ENCODE measurements at places on chromosomes 7 and 10.

- no peak for DNase-seq
Measured at GRCh38 chr10:71806704-71807556, 33.6 kb upstream of the VSIR start.

GRCh38 chr7:128190051-128190647 is 50.9 kb upstream of the LEP start:
- no peak for DNase-seq

DNA sequence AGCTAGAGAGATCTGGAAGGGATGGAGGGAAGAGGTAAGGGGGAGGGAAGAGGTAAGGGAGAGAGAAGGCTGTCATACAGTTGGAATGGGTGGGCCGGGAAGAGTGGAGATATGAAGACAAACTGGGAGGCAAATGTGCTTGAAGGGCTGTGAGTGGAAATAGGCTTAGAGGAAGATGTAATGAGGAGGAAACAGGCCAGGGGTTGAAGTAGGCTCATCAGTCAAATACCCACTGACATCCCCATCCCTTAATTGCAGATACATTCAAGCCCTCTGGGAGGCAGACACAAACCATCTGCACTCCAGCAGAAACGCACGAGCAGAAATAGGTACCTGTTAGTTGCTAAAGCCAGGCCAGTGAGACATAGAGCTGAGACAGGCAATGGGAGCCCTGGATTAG is 2.1 kb downstream of the SYNPO2L start:
- DNase-seq = no peak

DNA sequence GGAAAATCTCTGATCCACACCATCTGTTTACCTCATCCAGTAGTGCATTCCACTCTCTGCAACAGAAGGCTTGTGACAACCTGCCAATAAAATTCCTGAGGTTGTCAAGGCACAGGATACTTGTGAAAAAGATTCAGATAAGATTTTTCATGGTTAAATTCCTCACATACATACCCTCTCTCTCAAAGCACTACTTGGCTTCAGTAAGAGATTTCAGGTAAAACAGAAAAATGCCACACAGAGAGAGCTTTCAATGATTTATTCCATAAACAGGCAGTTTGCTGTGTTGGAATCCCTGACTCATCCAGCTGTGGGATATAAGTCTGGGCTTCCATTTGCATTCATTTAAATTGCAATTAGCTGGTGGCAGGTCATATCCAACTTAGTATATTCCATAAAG is 99.7 kb upstream of the CAV2 start:
- DNase-seq = no peak

DNA sequence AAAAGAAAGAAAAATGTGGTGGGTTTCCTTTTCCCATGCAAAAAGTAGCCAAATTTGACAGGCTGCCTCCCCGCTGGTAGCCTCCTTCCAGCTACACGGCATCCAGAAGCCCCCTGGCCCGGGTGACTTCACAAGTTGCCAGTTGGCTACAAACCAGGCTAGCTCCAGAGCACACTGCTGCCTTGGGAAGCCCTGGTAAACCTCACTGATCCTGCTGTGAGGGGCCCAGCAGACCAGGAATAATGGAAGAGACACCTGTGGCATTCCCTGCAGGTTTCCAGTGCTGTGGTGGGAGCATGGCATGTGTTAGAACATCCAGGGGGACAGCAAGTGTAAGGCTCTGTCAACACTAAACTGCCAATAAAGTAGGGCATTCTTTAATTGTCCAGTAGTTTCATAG is 55.7 kb upstream of the TM9SF3 start:
- DNase-seq = no peak

GRCh38 chr10:7036951-7037350 is 373.9 kb downstream of the SFMBT2 start:
- DNase-seq = no peak

DNA sequence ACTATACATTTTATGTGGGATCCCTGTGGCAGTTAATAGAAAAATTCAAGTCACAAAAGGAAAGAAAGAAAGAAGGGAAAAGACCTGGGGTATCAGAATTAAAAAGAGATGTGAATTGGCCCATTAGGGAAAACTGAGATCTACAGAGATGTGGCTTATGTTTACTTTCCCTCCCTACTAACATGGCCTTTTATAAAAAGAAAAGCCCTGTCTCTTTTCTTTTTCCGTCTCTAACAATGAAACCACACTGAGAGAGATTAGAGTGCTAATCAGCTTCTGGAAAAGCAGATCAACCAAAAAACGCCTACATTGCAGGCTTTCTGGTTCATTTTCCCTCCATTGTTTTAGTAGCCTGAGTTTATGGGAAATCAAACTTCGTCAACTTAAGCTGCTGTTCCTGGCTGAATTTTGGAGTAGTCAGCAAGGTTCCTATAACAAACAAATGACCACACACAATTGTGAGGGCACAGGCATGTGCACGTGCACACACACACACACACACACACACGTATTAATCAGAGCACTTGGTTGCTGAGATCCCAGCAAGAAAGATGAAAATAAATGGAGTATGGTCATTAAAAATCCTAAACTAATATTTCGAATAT is 235.1 kb downstream of the SORCS1 start:
- DNase-seq = no peak

- DNase-seq = no peak
Measured at GRCh38 chr10:14801723-14802122, 27.0 kb upstream of the FAM107B start.

GRCh38 chr7:54541669-54542625 is at the start of gene VSTM2A:
TSS of gene VSTM2A (plus strand) at chr7:54542375. CDS start at chr7:54542731, 356 bp downstream.
- DNase-seq = no peak

DNA sequence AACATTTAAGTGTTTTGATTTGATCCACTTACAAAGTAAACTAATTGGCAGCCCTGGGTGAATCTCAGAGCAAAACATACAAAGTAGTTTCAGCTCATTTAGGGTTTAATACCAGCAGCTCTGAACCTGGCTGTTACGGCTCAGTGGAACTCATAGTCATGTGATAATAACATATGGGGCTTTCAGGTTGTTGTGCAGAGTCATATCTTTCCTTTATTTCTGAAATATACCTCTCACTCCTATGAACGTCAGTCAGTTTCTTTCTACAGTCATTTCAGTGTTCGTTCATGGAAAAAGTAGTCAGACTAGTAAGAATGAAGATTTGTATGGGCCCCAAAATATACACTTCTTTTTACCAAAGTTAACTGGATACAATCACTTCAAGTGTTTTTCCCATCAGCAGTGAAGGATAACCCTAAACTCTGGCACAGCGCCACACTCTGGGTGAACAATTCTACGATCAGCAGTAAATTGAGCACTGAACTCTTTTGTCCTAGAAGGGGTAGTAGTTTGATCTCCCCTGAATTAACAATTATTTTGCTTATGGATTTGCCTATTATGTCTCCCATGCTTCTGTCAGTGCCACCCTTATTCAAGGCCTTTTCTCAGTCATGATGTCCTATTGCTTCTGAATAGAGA is 218.6 kb downstream of the THSD7A start:
- no peak for DNase-seq

DNA sequence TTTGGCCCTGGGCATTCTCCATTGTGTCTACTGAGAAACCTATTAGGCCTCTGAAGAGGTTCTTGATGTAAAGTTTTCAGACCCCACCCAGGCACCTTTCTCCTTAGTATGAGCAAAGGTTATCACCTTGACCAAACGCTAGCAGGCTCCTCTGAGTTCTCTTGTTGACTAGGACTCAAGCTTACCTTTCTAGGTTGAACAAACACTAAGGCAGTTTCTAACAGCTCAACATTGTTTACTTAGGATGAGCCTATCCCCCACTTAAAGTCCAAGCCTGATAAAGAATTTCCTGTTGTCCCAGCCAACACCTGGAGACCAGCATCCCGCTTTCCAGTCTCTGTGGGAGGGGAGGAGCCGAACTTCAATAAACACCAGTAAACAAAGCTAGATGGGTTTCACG is 26.3 kb upstream of the ITGB8 start:
- no peak for DNase-seq

- DNase-seq = no peak
Measured at GRCh38 chr10:108037061-108037460, 872.6 kb upstream of the SORCS1 start.

- DNase-seq = no peak
Measured at GRCh38 chr10:31490858-31491504, 172.0 kb downstream of the ZEB1 start.

DNA sequence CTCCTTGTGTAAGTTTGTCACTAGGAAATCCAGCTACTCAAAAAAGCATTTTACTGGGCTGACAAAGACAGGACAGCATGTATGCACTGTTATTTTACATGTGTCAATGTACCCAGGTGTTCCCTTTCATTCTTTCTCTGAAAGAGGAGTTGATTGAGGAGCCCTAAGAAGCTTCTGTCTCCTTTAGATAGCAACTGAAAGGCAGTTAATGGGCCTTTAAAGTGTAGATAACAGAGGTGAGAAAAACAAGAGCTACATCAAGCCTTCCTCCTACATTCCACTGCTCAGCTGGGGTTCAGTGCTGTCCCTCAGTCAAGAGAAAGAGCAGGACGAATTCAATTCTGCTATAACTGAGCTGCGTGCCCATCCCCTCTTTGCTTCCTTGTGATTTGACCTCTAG is 12.8 kb upstream of the WIPF3 start:
- DNase-seq = no peak

DNA sequence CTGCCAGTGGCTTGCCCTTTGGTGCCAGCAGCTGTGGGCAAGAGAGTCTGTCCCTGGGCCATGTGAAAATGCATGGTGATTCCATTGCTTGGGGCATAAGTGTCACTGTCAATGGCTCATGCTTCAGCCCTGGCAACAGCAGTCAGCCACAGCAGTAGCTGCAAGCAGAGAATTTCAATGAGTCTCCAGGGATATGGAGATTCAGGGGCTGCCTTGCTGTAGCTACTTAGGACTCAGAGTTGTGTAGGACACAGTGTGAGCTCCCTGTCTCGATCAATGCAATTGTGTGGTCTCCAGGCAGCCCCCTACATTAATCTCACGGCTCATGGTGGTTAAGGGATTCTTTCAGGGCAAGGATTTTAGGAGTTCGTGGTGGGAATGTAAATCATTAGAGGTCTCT is 126.3 kb upstream of the STARD3NL start:
- no peak for DNase-seq

Data from CD4-positive, alpha-beta T cell treated with Interferon alpha-2 for 1 hour (primary cell).